Activated CD4-positive, CD25-positive, alpha-beta regulatory T cell (primary cell): ENCODE measurements at places on chromosomes 2 and 18.

- no peak for DNase-seq
These were observed 214.8 kb downstream of the SP3 start for GRCh38 chr2:173750353-173750801.

GRCh38 chr2:86808315-86809161 is 17.8 kb upstream of the CD8A start:
- peak; percentile 88 for DNase-seq

GRCh38 chr2:150063432-150063889 is 424.0 kb downstream of the RND3 start:
- no peak for DNase-seq

DNA sequence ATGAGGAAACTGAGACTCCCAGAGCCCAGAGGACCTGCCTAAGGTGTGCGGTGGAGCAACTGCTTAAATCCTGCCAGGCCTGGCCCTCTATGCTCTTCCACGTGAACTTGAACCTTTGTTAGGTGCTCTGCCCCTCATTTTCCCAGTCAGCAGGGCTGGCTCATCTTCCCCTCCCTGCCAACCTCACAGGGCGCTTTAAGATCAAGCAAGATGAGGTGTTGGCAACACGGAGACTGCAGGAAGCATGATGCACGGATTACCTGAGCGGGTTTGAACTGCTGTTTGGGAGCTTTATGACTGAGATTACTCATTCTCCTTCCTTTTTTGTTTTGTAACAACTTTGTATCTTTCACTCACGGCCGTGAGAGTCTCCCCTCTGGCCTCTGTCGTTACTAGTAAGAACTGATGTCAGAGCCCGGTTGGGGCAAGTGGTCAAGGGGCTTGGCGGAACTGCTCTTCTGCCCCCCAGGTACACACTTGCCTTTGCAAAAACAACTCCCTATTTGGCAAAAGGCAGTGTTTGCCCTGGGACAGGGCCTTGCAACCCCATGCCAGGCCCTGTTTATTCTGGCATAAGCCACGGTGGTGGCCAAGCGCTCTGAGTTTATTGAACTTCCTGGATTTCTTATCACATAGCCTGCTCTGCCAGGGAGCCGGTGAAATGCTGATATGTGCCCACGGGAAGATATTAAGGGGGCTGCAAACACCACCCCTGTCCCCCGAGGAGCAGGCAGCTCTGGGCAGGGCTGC is 127.8 kb downstream of the INHBB start:
- DNase-seq: no peak

DNA sequence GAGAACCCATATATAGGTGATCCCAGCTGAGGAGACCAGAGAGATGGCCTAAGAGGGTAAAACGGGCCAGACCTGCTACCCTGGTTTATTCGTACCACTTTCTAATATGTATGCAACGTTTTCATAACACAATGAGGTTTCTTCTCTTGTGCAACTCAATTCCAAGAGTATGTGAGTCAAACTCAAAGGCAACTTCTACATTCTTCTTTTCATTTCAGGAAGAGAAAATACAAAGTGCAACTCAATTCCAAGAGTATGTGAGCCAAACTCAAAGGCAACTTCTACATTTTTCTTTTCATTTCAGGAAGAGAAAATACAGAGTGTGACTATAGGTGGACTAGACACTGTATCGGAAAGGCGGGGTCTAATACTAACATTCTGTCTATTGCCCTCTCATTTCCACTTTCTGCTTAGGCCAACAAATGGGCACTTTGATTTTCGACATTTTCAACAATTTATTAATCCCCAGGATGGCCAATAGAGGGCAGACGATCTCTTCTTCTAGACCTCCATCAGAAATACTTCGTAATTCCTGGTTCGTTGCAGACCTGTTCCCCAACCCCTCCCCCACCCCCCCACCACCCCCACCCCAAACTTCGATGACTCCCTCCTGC is 3.7 kb upstream of the CRIM1 start:
- no peak for DNase-seq

DNA sequence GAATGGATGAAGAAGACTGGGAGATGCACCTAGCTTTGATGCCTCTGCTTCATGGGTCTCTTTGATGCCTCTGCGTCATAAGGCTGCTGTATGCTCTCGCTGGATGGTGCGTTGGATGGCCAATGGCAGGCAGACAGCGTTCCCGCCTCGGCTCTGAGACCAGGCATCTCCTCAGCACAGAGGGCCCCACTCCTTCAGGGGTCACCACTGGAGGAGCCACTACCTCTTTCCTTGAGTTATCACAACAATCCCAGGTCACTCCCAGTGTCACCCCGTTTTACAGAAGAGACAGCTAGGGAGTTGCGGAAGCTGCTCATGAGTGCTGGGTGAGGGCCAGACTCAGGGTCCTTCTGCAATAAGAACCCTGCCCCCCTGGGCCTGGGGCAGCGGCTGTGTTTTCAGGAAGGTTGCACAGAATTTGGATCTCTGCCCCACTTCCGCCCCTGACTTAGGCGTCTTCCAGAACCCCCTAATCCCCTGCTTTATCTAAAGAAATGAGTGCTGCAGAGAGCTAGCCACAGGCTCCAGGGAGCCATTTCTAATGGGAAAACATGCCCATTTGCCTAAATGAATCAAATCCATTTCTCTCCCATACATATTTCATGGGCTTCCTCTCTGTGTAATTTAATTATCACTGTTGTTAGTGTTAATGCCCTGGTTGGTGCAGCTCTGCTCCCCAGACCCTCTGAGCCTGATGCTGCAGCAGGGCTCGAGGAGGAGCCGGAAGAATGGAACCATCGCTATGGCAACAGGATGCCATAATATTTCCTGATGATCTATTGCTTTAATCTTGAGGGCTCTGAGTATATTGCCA is 131.8 kb upstream of the HS6ST1 start:
- no peak for DNase-seq

DNA sequence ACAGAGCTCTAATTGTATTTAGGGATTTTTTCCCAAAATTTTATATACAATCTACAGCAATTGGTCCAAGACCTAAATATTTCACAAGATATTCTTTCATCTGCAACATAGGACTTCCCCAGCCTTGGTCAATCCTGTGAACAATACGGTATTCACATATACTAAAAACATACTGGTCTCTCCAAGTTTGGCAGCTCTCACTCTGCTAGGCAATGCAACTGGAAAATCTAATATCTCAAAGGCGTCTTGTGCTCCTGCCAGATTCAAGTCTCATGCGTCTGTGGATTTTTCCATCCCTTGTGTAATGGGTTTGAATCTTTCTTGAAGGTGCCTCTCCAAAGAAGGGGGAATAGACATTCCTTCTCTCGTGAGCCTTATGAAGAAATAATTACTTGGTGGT is 27.4 kb upstream of the MBOAT2 start:
- DNase-seq: no peak

- DNase-seq: no peak
These were observed 32.7 kb downstream of the TNP1 start for GRCh38 chr2:216827073-216827720.

- no peak for DNase-seq
These were observed 10.0 kb upstream of the CD302 start for GRCh38 chr2:159808032-159808425.

DNA sequence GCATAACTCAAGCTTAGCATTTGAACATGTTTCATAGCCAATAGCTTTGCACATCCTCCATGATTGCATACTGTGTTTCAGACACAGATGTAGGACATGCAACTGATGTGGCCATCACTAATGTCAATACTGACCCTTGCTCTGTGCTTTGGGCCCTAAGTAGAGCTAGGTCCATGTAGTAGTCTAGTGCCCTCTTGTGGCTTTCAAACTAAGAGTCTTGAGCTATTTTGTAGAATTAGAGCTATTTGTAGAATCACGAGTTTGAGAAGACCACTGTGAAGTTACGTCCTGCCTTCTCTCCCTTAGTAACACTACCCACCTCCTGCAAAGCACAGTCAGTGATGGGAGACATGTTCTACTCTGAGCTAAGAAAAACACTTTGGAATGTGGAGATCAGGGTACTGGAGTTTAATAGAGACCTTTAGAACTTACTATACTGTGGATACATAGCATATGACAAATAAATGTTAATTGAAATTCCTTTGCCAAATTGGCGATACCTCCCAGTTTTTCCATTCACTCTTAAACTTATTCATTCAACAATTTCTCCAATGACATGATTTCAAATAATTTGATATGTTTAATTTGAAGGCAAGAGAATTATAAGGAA is 306.5 kb upstream of the TNP1 start:
- no peak for DNase-seq

- DNase-seq: no peak
These were observed 436.8 kb downstream of the TGIF1 start for GRCh38 chr18:3886575-3887322.

GRCh38 chr2:234300932-234301823 is 195.7 kb downstream of the ARL4C start:
- no peak for DNase-seq

DNA sequence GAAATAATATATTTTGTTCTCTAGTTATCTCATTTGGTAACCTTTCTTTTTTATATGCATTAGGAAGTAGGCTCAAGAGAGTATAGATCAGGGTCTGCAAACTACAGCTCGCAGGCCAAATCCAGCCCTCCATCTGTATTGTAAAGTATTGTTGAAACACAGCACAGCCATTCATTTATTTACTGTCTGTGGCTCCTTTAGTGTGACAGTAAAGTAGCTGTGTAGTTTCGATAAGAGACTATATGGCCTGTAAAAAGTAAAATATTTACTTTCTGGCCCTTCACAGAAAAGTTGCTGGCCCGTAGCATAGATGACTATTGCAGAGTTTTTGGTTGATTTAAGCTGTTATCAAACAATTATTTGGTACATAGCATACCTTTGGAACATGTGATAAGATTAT is 67.6 kb downstream of the MIB1 start:
- no peak for DNase-seq

DNA sequence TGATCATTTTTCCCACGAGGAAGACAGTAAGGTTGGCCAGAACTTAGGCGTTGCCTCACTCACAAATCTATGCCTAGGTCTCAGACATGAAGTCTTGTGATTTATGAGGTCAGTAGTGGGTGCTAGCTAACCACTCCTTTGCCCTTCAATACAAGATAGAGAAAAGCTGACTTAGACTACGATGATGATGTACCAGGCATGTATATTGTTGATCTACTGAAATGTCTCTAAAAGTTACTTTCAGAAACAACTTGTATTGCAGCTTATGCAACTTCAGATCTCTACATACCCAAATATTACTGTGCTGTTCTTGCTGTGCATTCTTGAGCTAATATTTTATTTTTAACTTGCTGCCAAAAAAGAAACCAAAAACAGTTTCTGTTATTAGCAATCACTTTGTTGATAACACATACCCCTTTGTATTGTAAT is 30.6 kb downstream of the MAPRE2 start:
- DNase-seq: no peak

DNA sequence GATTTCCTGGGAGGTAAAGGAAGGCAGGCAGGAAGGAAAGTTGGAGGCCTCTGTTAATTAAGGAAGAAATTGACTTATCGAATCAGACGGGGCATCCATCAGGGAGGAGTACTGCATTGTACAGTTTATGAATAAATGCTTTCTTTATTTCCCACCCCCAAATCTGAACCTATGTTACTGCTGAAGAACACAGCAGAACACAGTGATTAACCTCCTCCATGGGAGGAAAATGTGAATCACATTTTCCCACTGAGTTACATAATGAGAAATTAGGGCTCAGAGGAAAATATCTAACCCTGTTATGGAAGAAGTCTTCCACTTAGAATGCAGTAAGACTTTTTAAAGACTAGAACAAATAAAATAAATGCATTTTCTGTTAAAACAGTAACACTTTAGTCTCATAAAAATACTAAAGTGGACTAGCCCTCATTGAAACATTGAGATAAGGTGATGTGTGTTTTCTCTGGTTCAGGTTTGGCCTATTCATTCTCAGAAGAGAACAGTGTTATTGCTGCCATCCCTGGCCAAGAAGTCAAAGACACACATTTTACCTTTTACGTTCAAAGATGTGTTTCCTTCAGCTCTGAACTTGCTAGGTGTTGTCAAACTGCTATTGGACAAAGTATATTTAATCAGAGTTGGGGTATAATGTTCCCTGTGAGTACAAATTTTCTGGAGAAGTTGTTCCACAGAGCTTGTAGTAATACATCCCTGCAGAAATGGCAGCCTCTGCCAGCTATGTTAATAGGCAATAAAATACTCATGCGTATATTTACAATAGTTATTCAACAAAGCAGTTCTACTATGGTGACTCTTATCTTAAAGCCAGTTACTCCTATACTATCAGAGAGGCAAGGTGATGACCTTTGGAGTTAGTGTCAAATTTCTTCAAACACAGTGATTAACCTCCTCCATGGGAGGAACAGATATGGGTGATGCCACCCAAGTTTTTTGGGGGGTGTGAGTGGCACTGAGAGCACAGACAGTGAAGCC is 11.1 kb downstream of the DNAH6 start:
- no peak for DNase-seq

DNA sequence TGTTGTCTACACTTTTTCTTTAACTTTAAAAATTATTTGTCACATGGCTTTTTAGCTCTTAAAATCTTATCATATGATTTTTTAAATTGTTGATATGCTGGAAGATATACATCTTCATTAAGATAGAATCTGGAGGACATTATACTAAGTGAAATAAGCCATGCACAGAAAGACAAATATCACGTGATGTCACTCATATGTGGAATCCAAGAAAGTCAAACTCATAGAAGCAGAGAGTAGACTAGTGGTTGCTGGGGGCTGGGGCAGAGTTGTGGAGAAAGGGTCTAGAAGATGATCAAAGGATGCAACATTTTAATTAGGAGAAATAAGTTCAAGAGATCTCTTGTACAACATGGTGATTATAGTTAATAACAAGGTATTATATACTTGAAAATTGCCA is 280.9 kb downstream of the GULP1 start:
- no peak for DNase-seq

DNA sequence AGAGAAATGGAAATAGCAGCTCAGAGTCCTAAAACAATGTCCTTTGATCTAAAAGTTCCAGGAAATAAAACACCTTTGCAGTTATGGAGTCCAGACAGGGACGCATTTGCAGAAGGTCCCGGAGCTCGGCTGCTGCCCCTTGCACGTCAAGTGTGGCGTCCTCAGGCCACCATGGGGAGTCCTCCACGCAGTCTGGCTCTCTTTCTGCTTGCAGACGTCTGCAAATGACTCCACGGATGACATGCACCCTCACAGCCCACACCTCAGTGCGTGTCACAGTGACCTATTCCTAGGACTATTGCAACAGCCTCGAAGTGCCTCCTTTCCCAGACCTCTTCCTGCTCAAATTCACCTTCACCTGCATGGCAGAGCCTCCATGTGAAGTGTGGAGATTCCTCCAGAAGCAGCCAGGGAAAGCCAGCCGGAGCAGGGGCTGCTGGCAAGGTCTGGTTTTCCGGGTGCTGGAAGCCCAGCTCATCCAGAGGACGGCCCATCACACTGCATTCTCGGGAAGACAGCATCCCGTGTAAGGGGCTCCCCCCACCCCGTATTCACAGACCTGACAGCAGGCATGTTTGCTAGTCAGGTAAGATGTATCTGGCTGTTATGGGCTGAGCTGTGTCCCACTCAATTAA is 137.7 kb downstream of the ASB1 start:
- DNase-seq: no peak

- DNase-seq: no peak
These were observed 20.7 kb downstream of the PRKCE start for GRCh38 chr2:45672138-45672537.
